ENCODE measurements at places on chromosomes 12 and 14.

DNA sequence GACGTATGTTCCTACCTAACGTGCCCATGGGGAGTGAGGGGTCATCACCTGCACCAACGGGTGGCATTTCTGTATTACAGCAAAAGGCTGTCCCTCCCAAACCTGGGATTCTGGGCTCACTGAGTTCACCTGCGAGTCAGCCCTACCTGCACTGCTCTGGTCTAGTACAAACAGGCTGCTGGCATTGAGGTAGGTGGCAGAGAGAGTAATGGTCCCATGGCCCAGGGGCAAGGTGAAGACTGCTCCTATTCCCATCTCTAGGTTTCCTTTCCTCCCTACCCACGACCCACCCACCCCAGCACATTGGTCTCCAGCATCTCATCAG is 421 bp downstream of the SUOX start:
- DNase-seq = no peak

DNA sequence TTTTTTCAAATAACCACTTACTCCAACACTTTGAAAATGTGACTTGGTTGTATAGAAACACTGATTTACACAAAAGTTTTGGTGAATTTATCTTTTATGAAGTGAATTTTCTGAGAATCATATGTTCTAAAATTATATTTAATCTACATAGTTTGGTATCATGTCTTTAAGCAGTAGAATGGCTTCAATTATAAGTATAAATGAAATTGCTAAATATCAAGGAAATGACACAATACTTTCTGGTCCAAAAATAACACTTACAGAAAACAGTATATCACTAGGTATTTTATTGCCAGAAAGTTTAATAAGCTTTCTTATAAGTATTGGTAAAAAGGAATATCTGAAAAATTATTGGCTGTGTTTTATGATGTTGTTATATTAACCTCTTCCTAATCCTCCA is 90.9 kb downstream of the SRGAP1 start:
- DNase-seq = no peak

DNA sequence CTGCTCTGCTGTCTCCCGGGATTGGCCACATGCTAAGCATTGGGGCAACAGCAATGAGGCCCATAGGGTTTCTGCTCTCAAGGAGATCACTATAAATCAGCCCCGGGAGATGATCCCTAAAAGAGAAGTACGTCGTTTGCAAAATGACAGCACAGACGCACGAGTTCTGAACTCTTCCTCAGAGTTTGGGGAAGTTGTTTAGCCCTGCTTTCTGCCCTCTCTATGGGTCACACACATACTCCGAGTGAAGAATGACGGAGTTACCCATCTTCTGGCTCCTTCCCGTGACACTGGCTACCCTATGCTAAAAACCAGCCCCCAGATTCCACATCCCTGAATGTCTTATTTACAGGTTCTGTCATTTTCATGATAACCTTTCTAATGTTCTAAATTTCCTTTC is 258.0 kb upstream of the PLEKHG7 start:
- DNase-seq = peak; percentile 90

DNA sequence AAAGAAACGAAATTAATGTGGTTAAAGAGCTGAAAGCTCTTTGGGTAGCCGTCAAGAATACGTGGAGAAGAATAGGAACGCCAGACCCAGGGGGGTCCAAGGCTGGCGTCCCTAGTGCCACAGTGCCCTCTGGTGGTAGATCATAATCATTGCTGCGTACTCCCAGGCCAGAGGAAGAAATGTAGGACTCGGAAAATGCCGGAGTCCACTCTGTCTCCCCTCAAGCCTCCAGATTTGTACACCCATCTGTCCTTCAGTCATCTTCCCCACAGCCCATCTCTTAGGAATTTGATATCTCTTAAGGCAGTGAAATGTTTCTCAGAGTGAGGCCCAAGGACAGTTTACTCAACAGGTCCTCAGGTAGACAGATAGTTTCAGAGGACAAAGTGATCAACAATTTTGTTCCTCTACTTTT is 25.4 kb upstream of the PLEKHG6 start:
- peak; percentile 67 for DNase-seq

DNA sequence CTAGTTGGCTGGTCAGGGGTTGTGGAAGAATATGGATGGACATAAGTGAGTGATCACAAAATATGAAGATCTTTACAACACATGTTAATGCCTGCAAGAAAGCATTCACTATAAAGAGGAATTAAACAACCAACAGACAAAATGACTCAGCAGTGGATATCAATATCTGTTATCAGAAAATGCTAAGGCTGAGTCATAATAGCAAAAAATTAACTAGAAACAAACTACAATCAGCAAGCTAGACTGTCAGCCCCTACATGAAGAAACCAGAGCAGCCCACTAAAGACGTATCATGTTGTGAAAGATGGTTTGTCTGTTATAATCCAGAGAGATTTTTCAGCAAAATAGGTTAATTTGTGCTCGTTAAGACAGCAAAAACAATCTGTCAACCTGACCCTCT is 472.9 kb downstream of the NELL2 start:
- no peak for DNase-seq

DNA sequence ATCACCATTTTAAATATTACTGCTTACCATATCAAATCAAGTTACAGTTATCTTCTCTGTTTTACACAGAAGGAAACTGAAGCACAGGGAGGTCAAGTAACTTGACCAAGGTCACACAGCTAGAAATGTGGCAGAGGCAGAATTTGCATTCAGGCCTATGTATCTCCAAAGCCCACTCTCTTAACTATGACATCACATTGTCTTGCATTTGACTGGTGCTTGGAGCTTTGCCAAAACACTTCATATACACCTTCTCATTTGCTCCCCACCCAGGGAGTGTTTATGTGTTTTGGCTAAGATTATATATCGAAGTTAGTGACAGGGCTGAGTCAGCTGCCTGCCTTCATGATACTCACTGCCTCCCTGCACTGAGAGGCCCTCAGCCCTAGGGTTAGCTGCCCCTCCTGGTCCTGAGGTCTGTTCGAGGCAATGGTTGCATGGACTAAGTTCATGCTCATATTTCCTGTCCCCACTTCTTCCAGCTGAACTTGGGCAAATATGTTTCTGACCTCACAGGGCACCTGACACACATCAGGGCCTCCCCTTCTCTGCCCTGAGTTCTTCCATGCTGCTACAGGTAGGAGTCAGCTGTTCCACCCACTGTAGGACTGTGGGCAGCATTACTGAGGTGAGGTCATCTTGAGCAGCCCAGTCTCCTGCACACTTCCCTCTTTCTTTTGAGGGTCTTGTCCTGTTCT is 1.8 kb downstream of the GALNT6 start:
- DNase-seq = peak; percentile 18

All from CD14-positive monocyte (primary cell).